Cortex of kidney (tissue), 1 donor: ENCODE measurements at places on chromosomes 3 and 15.

DNA sequence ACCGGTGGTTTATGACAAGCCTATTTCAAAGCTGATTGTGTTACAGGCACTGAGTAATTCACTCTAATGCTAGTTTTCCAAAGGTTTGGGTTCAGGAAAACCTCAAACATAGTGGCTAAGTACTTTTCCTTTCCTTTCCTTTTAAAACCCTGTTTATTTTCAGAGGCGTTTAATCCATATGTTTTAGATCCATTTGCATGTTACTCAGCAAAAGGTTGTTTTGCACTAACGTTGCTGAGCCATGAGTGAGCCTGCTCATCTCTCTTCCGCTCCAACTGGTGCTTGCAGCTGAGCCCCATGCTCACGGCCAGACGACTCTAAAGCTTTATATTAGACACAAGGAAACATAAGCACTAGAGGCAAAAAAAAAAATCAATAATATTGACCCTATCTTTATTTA lies 9.4 kb downstream of the CEMIP start:
- no peak for DNase-seq

DNA sequence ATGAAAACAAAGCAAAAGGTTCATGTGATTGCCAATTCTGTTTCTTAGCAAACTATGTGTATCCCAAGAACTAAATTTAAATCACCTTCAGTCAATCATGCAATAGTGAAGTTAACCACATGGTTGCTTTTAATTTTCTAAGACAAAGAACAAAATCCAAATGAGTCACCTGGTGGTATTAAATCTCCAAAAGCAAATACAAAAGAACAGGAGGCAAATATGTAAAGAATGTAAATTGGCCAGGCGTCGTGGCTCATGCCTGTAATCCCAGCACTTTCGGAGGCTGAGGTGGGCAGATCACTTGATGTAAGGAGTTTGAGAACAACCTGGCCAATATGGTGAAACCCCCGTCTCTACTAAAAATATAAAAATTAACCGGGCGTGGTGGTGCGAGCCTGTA lies 54.2 kb upstream of the PIK3R4 start:
- DNase-seq = no peak

GRCh38 chr3:171200750-171201088 lies 174.2 kb upstream of the SLC2A2 start:
- DNase-seq = no peak

- no peak for DNase-seq
These were observed 17.2 kb downstream of the NXPE3 start for GRCh38 chr3:101796077-101796680.

- no peak for DNase-seq
These were observed 85.0 kb downstream of the TCF12 start for GRCh38 chr15:57003418-57003817.

DNA sequence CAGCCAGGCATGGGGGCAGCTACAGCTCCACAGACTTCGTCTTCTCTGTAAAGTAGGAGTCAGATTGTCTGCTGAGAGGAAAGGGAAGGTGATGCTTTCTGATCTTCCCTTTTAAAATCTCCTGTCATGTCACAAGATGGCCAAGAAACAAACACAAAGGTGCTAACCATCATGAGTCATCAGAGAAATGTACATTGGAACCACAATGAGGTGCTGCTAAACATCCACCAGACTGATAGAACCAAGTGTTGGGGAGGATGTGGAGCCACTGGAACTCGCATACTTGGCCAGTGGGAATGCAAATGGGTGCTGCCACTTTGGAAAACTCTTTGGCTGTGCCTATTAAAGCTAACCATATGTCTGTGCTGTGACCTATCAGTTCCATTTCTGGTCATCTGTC lies 268.8 kb downstream of the SLCO3A1 start:
- DNase-seq = no peak

DNA sequence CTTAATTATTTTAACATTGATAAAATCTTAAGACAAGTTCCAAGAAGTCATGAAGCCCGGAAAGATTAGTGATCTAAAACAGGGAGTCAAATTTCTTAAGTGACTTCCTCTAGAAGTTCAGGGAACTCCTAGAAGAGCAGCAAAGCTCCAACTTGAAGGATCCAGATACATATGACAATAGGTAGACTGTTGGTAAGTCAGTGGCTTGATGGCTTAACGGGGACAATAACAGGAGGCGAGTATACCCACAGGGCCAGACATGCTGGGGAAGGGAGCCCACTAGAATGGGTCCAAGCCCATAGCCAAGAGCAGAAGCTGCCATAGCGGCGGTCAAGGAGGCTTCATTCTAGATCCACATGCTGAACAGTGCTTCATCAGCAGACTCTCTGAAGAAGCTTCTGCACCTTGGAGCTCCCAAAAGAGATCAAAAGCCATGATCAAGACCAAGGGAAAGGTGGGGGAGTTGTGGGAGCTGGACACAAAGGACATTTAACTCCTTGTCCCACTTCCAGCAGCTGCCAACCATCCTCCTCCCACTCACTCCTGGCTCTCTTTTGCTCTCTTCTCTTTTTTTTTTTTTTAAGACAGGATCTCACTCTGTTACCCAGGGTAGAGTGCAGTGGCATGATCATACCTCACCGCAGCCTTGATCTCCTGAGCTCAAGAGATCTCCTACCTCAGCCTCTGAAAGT lies 10.2 kb upstream of the CA12 start:
- no peak for DNase-seq

DNA sequence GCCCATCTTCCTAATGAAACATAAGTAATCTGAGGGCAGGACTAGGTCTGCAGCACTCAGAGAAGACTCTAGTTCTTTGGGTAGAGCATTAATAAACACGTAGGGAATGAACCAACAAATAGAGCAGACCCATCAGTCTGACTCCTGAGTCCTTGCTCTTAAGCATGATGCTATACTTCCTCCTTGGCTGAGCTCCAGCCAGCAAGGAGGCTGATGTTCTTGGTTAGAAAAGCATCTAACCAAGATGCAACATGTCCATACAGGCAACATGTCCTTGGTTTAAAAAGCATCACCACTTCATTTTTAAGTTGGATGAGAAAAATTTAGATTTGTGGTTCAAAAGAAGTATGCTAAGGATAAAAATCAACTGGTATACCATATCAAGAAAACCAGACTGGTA lies 8.5 kb upstream of the MYH15 start:
- DNase-seq = no peak

DNA sequence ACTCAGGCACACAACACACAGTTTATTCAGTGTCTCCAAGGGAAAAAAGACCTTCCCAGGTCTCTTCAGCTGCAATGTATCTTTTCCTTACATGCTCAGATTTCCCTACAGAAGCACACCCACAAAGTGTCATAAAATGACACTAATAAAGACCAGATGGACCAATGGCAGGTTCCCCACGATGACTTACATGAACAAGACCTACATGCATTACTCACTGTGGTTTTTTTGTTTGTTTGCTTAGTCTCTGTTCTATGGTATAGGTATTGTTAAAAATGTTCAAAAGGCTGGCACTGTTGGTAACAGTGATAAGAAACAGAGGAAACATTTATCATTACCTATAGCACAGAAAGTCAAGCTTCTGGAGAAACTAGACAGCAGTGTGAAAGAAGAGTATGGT lies 318.2 kb upstream of the TMCO5A start:
- DNase-seq = no peak

GRCh38 chr3:71391361-71391760 lies 192.2 kb downstream of the FOXP1 start:
- DNase-seq = no peak

GRCh38 chr15:100263721-100264455 lies 77.9 kb downstream of the ADAMTS17 start:
- no peak for DNase-seq

GRCh38 chr15:39834256-39834655 lies 51.6 kb upstream of the FSIP1 start:
- no peak for DNase-seq

DNA sequence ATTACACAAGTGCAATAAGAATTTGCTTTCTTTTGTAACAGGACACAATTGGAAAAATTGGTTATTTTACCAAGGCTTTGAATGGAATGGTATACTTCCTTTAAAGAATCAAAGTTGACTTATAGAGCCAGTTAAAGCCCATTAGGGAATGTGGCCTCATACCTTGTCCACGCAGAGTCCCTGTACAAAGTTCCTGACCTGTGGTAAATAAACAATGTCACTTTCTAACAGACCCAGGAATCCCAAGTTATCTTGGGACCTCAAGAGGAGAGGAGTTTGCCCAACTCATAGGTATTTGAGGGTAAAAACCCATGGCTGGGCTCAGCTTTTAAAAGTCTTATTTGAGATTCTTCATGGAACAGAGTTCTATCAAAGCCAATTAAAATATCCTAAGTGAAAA lies 12.0 kb upstream of the NUP210 start:
- no peak for DNase-seq

DNA sequence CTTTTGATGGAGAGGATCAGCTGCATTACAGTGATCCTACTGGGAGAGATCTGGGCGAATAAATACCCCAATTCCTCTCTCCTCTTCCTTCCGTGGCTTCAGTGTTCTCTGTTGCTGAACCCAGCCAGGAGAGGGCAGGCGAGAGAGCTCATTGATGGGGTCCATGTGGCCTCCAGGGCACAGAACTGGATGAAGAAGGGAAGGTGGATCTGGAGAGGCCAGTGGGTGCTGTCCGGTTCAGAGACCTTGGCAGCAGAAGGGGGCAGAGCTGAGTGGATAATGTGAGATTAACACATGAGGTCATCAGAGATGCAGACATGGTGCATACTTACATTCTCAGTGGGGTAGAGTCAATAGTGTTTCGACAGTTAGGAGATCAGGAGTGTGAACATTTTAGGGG lies 193.6 kb downstream of the CLSTN2 start:
- no peak for DNase-seq

GRCh38 chr15:66819084-66819483 lies 117.0 kb downstream of the SMAD6 start:
- no peak for DNase-seq

DNA sequence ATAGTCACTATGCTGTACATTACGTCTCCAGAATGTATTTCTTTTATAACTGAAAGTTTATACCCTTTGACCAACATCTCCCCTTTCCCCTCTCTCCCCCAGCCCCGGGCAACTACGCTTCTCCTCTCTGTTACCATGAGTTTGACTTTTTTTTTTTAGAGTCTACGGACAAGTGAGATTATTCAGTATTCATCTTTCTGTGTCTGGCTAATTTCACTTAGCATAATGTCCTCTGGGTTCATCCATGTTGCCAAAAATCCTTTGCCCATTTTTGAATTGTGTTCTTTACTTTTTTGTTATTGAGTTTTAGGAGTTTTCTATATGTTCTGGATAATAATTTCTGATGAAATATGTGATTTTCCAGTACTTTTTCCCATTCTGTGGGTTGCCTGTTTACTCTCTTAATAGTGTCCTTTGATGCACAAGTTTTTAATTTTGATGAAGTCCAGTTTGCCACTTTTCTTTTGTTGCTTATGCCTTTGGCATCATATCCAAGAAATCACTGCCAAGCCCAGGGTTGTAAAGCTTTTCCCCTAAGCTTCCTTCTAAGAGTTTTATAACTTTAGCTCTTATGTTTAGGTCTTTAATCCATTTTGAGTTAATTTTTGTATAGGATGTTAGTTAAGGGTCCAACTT lies 126.7 kb upstream of the NSMCE3 start:
- no peak for DNase-seq

- no peak for DNase-seq
These were observed 90.2 kb upstream of the FGF12 start for GRCh38 chr3:192817506-192817905.

DNA sequence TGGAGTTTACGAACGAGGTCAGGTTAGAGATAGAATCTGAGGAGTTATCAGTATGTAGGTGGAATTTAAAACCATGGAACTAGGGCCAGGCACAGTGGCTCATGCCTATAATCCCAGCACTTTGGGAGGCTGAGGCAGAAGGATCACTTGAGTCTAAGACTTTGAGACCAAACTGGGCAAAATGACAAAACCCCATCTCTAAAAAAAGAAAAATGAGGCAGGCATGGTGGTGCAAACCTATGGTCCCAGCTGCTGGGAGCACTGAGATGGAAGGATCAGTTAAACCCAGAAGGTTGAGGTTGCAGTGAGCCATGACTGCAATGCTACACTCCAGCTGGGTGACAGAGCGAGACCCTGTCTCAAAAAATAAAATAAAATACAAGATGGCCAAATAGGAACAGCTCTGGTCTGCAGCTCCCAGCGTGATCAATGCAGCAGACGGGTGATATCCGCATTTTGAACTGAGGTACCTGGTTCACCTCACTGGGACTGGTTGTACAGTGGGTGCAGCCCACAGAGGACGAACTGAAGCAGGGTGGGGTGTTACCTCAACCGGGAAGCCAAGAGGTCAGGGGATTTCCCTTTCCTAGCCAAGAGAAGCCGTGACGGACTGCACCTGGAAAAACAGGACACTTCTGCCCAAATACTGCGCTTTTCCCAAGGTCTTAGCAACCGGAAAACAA lies 33.3 kb downstream of the ZMAT3 start:
- no peak for DNase-seq

- no peak for DNase-seq
These were observed 18.9 kb upstream of the FBN1 start for GRCh38 chr15:48664436-48664835.

GRCh38 chr3:32592696-32593353 lies 22.2 kb upstream of the DYNC1LI1 start:
- no peak for DNase-seq

DNA sequence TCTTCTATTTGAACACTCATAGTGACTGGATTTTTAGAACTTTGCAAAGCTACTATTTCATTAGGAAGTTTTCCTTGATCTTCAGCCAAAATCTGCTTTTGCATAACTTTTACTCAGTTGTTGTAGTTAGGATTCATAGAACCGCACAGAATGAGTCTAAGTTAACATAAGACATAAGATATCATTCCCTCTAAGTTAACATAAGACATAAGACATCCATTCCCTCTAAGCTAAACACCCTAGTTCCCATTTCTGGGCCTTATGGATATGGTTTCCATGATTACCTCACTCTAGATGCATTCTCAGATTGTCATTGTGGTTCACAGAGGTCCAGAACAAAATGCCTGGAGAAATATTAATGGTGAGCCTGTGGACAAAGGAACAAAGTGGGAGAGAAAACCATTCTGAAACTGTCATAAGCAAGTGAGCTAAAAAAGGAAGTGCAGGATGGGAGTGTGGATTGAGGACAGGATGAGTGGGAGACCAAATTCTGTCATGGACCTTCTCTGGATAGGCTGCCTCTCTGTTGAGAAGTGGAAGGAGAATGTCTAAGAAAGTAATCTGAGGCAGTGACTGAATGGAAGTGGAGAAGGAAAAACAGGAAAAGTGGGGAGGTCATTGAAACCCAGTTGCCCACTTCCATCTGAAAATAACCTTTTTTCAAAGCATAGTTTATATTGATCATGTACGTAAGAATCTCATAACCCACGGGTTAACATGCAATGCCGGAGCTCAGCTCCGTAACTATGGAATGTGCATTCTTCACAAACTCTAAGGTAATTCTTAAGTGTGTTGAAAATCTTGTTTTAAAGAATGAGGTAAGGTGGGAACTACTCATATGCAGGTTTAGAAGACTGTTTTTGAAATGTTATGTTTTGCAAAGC lies 37.4 kb upstream of the SECISBP2L start:
- DNase-seq = no peak
